ENCODE measurements at places on chromosomes 1 and 21.

DNA sequence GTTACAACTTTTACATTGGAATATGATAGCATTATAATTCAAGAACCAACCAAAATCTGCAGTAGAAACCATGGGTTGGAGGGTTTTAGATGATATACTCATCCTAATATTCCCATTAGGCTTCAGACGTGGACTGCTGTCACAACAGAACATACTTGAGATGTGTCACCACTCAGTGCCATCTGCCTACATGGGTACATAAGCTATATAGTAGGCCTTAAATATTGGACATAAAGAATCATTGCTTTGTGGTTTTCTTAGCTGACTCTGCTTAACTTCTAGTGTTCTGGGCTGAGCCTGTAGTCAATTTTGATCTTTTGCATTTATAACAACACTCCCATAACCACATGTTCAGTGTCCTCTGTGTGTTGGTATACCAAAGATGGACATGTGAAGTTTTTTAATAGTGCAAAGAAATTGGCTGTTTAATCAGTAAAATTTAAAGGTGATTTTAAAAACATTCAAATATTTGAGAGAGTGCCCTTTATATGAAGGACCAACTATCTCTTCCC, 14.2 kb downstream of the RAP1A start:
- no peak for DNase-seq

DNA sequence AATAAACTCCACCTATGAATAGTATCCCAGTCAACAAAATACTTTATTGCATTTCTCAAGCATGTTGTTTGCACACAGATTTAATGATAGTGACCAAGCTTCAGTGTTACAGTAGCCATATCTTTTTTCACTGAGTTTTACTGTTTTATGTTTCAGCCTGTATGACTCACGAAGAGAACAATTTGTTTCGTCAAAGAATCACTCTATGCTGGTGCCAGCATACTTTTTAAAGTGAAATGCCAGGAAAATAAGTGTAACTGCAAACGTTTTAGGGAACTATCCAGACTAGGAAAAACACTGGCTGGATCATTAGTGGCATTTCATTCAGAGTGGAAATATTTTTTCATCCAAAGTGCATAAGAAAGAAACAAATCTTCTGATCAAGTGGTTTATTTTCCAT, 210.8 kb downstream of the COL11A1 start:
- DNase-seq = no peak

DNA sequence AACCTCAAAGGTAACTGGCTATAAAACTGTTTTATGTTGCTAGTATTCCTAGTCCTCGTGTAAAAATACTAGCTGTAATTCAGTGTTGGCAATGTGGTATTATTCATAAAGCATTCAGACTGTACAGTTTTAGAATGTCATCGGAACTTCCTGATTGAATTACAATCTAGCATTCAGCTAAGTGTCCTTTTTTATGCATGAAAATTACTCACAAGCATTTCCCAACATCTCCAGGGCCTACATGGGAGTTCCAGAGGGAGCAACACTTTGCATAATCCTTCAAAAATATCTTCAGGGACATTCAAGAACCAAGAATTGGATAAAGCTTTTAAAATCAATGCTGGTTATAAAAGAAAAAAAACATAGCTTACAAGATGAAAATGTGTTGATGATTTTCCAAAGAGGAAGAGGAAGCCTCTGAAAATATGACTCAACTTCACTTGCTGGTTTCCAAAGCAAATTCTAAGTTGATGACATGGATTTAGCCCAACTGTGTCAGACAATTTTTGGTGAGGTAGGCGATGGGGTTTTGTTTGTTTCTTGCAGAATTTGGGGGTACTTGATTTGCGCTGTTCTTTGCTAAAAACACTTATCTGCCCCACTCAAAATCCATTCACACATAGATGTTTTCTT, 137.8 kb downstream of the SLC44A5 start:
- DNase-seq = no peak

- no peak for DNase-seq
These were observed 46.8 kb upstream of the USP25 start for GRCh38 chr21:15682977-15683376.
